ENCODE measurements at places on chromosomes 13 and 19. TPM values are rescaled to one million over a fixed set of nuclear protein-coding genes. Genes with fewer than 3 reads are reported as not detected.

DNA sequence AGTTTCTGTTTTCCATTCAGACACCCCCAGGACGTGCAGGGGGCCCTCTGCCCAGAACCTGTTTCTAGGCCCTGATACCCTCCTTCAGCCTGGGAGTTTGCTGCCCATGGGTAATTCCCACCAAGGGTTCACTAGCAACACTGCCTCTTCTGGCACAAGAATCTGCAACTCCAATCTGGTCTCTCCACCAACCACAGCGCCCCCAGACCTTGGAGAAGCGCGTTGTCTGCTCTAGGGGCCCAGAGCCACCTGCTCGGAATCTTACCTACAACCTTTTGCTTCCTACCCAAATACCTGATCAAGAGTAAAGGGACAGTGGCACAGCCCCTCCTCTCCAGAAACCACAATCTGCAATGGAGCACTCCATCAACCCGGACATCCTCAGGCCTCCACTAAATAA lies 763 bp downstream of the ZNF180 start:
- H3K36me3 ChIP-seq = peaks cover 3% of the 10 kb centered on the region
- no peak overlapping the region for H3K27ac ChIP-seq
- H3K4me1 ChIP-seq = no peaks in the 10 kb centered on the region
- no peaks in the 10 kb centered on the region for H3K27me3 ChIP-seq
- H3K4me3 ChIP-seq = peak overlapping the region; percentile 7

- DNase-seq = no peak
- H3K27me3 ChIP-seq = no peaks in the 10 kb centered on the region
- no peak overlapping the region for H3K4me3 ChIP-seq
- H3K27ac ChIP-seq = no peak overlapping the region
Observed at GRCh38 chr13:31947105-31947504, 84.5 kb upstream of the FRY start.

GRCh38 chr13:76696370-76696769 lies 189.8 kb downstream of the KCTD12 start:
- no peaks in the 10 kb centered on the region for H3K36me3 ChIP-seq

DNA sequence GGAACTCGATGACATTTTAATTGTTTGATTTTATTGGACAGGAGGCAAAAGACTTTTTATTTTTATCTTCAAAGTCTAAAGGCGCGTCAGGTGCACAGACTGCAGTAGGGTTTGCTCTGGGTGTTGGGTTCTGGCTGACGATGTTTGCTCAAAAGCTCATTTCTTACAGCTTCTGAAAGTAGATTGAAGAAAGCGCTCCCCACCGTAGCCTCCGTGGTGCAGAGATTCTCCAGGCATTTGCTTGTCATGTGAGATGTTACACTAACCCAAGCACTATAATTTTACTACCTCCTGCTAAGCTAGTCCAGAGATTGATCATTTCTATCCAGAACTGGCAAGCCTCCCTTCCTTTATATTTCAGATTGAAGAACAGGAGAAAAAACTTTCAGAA lies 14.5 kb upstream of the ATP11A start:
- DNase-seq = no peak
- no peaks in the 10 kb centered on the region for H3K36me3 ChIP-seq
- no peaks in the 10 kb centered on the region for H3K27me3 ChIP-seq
- H3K27ac ChIP-seq = no peak overlapping the region
- no peak overlapping the region for H3K4me3 ChIP-seq
- H3K4me1 ChIP-seq = no peaks in the 10 kb centered on the region

GRCh38 chr13:52348071-52348470 lies 57.9 kb downstream of the THSD1 start:
- no peak for DNase-seq
- no peaks in the 10 kb centered on the region for H3K27me3 ChIP-seq
- H3K36me3 ChIP-seq = no peaks in the 10 kb centered on the region

- no peaks in the 10 kb centered on the region for H3K36me3 ChIP-seq
- H3K27me3 ChIP-seq = no peaks in the 10 kb centered on the region
- H3K4me3 ChIP-seq = no peak overlapping the region
- no peak for DNase-seq
- no peak overlapping the region for H3K27ac ChIP-seq
- H3K4me1 ChIP-seq = peaks cover 11% of the 10 kb centered on the region
Observed at GRCh38 chr13:46643165-46643777, 90.3 kb downstream of the LRCH1 start.

DNA sequence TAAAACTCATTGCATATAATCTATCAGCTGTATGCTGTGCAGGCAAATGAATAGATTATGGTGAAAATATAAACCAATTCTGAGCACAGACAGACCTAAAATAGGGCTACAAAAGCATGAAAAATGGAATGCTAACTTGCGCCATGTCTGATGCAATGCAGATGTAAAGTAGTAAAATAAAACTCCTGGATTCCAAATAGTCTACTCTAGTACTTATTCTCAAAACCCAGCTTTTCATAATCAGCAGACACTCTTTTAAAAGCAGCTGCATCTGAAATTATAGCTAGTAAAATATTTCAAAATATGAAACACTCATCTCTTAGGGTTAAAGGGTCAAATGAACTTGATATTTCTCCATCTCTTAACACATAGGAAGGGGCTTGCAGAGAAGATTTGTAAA lies 4.7 kb upstream of the POMP start:
- H3K27me3 ChIP-seq = no peaks in the 10 kb centered on the region
- no peaks in the 10 kb centered on the region for H3K36me3 ChIP-seq
- no peak overlapping the region for H3K27ac ChIP-seq

- H3K27ac ChIP-seq = no peak within 1 kb of the TSS
- no peaks in the 10 kb centered on the region for H3K4me1 ChIP-seq
- H3K27me3 ChIP-seq = no peaks in the 10 kb centered on the region
- DNase-seq = peak; percentile 88
- peak within 1 kb of the TSS; percentile 95 for H3K4me3 ChIP-seq
Observed at GRCh38 chr19:17718947-17719711, at the start of gene MAP1S. TSS of gene MAP1S (plus strand) at chr19:17719480. CDS start at chr19:17719503, 23 bp downstream.

GRCh38 chr13:93004919-93005318 lies 221.7 kb upstream of the GPC6 start:
- no peaks in the 10 kb centered on the region for H3K27me3 ChIP-seq
- H3K4me3 ChIP-seq = no peak overlapping the region
- H3K4me1 ChIP-seq = no peaks in the 10 kb centered on the region
- no peak overlapping the region for H3K27ac ChIP-seq

DNA sequence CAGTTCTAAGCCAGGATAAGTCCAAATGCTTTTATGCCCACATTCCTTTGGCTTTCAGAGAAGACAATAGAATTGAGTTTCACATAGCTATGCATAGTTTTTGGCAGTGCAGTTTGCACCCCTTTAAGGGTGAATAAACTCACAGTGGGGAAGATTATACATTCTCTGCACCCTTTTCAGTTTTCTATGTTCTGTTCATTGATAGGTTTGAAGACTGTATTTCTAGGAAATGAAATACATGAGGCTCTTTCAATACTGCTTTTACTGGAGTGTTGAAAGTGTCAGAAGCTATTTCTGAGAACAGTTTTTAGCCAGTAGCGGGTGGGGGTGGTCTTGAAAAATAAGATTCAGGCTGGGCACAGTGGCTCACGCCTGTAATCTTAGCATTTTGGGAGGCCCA lies 46.2 kb downstream of the IPO5 start:
- no peaks in the 10 kb centered on the region for H3K4me1 ChIP-seq
- no peak for DNase-seq
- H3K4me3 ChIP-seq = no peak overlapping the region
- no peak overlapping the region for H3K27ac ChIP-seq
- H3K36me3 ChIP-seq = peaks cover 11% of the 10 kb centered on the region

DNA sequence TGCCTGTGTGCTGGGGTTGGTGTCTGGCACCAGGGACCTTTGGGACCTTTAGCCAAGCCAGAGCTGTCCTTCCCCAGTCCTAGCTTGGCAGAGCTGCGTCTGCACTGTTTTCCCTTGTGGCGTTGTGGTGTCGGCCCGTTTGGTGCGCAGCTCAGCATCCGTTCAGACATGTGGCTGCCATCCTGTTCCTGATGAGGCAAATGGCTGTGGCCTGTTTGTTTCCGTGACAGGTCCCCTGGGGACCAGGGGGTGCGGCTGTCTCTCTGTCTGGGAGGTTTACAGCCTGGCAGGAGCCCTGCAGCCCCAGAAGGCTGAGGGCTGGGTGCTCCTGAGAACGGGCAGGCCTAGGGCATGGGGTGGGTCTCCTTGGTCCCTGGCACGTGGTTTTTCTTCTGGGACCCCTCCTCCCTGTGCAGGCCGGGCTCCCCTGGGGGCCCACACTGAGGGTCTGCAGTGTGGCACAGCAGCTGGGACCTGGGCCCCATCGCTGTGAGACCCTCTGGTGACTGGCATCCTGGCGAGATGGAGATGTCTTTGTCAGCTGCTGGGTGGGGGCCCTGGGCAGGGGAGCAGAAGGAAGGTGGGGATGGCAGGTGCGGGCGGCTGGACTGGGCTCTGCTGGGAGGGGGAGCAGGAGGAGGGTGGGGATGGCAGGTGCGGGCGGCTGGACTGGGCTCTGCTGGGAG lies 4.0 kb downstream of the SPPL2B start:
- H3K27me3 ChIP-seq = no peaks in the 10 kb centered on the region
- DNase-seq = no peak
- no peaks in the 10 kb centered on the region for H3K4me1 ChIP-seq
- no peak overlapping the region for H3K4me3 ChIP-seq

GRCh38 chr13:45691667-45692066 lies 10.5 kb upstream of the CBY2 start:
- H3K27me3 ChIP-seq = peaks cover 5% of the 10 kb centered on the region
- H3K27ac ChIP-seq = no peak overlapping the region
- H3K36me3 ChIP-seq = no peaks in the 10 kb centered on the region
- no peak overlapping the region for H3K4me3 ChIP-seq

- peaks cover 2% of the 10 kb centered on the region for H3K4me1 ChIP-seq
- no peaks in the 10 kb centered on the region for H3K36me3 ChIP-seq
- no peak overlapping the region for H3K27ac ChIP-seq
Observed at GRCh38 chr13:48448285-48448958, 35.5 kb upstream of the LPAR6 start.

GRCh38 chr13:103615771-103616170 lies 549.6 kb upstream of the SLC10A2 start:
- H3K4me1 ChIP-seq = no peaks in the 10 kb centered on the region
- no peak for DNase-seq
- no peak overlapping the region for H3K27ac ChIP-seq
- no peaks in the 10 kb centered on the region for H3K36me3 ChIP-seq

GRCh38 chr13:43905435-43906031 lies 25.8 kb downstream of the LACC1 start:
- peaks cover 2% of the 10 kb centered on the region for H3K4me1 ChIP-seq
- H3K36me3 ChIP-seq = no peaks in the 10 kb centered on the region
- H3K27ac ChIP-seq = no peak overlapping the region
- no peaks in the 10 kb centered on the region for H3K27me3 ChIP-seq
- no peak for DNase-seq

DNA sequence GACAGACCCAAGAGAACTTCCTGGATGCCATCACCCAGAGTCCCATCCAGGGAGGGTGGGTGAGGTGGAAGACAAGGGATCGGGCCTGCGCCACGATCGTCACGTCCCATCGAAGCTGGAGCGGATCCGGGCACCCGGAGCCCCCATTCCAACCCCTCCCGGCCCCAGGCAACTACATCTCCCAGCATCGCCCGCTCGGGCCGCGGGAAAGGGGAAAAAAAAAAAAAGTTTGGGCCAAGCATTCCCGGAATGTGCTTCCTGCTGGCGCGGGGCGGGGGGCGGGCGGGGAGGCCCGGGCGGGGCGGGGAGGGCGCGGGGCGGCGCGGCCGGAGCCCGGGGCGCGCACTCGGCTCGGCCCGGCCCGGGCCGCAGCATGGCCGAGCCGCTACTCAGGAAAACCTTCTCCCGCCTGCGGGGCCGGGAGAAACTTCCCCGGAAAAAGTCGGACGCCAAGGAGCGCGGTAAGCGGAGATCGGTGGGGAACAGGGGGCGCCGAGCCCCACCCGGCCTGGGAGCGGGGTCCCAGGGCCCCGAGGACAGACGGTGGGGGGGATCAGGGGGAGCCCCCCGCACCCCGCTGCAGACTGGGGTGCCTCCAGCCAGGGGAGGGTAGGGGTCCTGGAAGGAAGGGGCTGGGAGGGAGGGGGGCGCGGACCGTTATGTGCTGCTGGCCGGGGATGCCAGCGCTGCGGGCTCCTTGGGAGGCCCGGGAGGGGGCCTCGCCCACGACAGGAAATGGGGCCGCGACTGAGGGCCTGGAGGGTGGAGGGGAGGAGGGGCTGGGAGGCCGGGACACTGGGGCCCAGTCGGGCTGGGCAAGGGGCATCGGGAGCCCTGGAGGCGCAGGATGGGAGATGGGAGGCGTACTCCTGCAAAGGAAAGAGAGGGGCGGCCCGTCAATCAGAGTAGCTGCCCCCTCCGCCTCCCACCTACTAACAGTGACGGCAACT lies at the start of gene SYDE1:
SYDE1 (plus strand) TSS at position 341 of the 950 bp plus-strand sequence; CDS start at position 374, 33 bp downstream.
- no peaks in the 10 kb centered on the region for H3K36me3 ChIP-seq
- peak within 1 kb of the TSS; percentile 92 for H3K4me3 ChIP-seq
- H3K4me1 ChIP-seq = no peaks in the 10 kb centered on the region

DNA sequence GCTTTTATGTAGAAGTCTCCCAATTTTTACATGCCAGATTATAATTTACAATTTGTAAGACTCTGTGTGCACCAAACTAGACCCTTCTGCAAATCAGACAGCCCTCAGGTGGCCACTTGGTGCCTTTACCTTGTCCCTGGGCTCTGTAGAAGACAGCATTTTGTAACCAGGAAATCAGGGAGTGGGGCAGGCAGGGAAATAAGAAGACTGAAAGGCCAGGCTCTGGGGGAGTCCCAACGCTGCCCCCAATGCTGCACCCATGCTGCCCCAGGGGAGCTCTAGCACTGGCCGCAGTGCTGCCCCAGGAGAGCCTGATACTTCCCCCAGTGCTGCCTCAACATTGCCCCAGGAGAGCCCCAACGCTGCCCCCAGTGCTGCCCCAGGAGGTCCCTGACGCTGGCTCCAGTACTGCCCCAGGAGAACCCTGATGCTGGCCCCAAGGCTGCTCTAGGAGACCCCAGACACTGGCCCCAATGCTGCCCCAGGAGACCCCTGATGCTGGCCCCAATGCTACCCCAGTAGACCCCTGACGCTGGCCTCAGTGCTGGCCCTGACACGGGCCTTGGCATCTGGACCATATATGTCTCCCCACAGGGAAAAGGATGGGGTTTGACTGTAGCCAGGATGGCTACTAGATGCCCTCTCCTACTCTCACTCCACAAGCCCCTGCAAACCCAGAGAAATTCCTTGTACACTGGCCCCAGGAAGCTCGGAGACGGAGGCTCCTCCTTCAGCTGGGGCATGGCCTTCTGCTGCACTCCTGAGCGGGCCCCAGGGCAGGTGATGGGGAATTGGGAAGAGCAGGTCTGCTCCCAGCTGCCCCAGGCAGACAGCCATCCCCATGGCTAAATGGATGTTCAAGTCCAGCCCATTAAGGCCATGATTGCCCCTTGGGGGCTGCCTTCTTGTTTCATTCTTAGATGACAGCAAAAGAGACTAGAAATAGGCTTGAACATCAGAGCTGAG lies 23.6 kb downstream of the VSTM2B start:
- DNase-seq = no peak
- no peaks in the 10 kb centered on the region for H3K36me3 ChIP-seq
- H3K4me1 ChIP-seq = no peaks in the 10 kb centered on the region
- H3K27me3 ChIP-seq = no peaks in the 10 kb centered on the region
- no peak overlapping the region for H3K4me3 ChIP-seq

Gene RHPN2
- 1.1 TPM for total RNA-seq

Gene BRSK1
- 18.5 TPM for total RNA-seq

Gene TEX101
- not detected for total RNA-seq

Gene EFNB2
- total RNA-seq = 24.8 TPM

Gene PLVAP
- total RNA-seq = 411 TPM

Gene PROZ
- total RNA-seq = not detected

Gene HOMER3
- total RNA-seq = 29.5 TPM
